ENCODE measurements at places on chromosomes 6 and 20. TPM values are rescaled to one million over a fixed set of nuclear protein-coding genes. Genes with fewer than 3 reads are reported as not detected.

LY6G6C gene
- total RNA-seq = 1.1 TPM

SALL4 gene
- 0.41 TPM for total RNA-seq

SNRPB2 gene
- 41.7 TPM for total RNA-seq

IP6K3 gene
- 41.4 TPM for total RNA-seq

MAFB gene
- total RNA-seq = 19.5 TPM

RNF182 gene
- 0.51 TPM for total RNA-seq

ADA gene
- 7.3 TPM for total RNA-seq

HLA-DQA1 gene
- total RNA-seq = not detected

MMP24 gene
- 0.10 TPM for total RNA-seq

MUCL3 gene
- total RNA-seq = not detected

PDE7B gene
- 14.6 TPM for total RNA-seq

AAR2 gene
- 24.3 TPM for total RNA-seq

MLN gene
- total RNA-seq = not detected

PPP1R16B gene
- 4.6 TPM for total RNA-seq

GPLD1 gene
- 1.3 TPM for total RNA-seq

HLA-E gene
- 179 TPM for total RNA-seq

VSX1 gene
- not detected for total RNA-seq

POLH gene
- 12.4 TPM for total RNA-seq

HSPA1L gene
- total RNA-seq = 4.5 TPM

CDC5L gene
- total RNA-seq = 38.5 TPM
